ENCODE measurements at places on chromosomes 2 and 18.

DNA sequence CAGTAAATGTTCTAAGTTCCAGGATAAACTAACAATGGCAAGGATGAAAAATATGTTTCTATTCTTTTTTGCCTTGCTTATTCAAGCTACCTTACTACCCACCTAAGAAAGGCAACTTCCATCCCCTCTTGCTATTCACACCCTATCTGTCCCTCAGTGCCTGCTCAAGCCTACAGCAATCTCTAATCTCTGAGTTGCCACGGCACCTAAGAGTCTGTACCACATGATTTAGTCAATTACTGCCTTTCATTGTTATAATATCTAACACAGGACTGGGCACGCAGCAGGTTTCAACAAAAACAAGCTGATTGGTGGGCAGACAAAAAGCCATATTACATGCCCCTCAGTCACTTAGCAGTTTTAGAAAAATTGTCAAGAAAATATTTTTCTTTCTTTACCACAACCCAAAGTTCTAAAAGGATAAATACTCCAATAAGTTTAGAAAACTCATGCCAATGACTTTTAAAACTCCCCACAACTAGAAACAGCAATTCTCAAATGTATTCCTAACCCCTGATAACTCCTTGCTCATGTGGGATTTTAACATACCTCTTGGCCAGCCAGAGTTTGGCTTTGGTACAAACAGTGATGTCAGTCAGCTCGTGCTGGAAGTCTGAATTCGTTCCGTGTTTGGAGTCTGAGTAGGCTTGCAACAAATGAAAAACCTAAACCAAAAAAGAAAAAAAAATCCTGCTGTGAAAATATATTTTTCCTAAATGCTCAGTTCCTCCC is 117.3 kb upstream of the ZFP36L2 start:
- no peak for DNase-seq

GRCh38 chr2:7429733-7430132 is 512.5 kb downstream of the RNF144A start:
- DNase-seq, result no peak

- no peak for DNase-seq
These were observed 356.3 kb downstream of the SATB2 start for GRCh38 chr2:199101487-199101886.

DNA sequence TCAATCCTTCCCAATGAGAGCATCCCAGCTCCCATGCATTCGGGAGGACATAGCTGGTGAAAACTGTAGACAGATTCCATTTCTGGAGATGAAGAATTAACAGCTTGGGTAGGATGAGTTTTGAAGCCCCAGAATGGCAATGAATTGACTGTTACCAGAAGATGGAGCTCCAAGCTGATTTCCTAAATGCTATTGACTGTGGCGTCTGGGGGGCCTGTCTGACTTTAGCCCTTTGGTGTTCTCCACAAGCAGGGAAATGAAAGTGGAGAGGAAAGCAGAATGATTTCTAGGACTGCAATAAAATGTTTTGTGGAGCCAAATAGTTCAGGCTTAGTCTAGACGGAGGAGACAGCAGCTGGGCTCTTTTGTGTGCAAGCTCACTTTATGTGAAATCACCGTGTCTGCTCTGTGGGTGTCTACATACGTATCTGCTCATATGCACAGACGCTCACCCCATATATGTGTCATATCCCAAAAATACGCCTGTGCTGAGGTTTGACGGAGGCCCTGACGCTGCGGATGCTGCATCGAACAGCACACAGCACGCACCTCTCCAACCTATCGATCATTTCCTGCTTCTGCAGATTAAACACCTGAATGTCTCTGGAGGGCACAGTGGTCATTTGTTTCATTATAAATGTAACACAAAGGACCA is 166.4 kb upstream of the PXDN start:
- DNase-seq, result peak; percentile 31

DNA sequence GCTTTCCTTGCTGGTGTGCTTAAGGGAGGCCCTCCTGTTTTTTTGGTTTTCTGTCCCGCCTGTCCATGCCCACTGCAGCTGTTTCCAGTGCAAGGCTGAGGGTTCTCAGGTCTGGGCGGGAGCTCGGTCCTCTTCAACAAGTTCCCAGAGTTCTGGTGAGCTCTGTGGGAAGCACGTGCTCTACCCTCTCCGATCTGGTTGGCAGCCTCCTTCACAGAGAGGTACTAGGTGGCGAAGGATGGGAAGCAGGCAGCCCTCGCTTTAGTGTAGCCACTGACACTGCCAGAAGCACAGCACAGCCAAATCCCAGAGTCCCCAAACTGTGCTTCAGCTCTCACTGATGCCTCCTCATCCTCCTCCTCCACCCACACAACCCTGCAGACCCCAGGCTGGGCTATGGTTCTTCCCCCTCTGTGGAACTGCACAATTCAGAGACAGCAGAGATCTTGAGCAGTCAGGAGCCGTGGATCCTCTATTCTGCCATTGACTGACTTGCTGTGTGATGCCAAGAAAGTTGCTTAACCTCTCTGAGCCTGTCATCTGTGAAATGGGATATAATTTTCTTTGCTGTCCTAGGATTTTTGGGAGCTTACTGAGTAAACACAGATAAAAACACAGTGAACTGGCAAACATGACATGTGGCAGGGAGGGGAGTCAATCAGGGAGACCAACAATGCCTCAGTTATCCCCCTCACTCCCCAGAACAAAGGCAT is 157.3 kb downstream of the MSH2 start:
- no peak for DNase-seq

Data from NCI-H510A treated with DMSO at 0.1 percent for 48 hours (cell line).